Cardiac ventricle fibroblast (primary cell): ENCODE measurements at places on chromosomes 3 and 15. TPM values are rescaled to one million over a fixed set of nuclear protein-coding genes. Genes with fewer than 3 reads are reported as not detected.

CPEB1 gene
- total RNA-seq: 1.2 and 4.8 TPM in 2 replicates

MKRN2OS gene
- total RNA-seq: not detected in 2 replicates

EXD1 gene
- not detected in 2 replicates for total RNA-seq

ECE2 gene
- total RNA-seq: 0.12 TPM in 1 of 2 replicates, not detected in the other

PKM gene
- 934 and 982 TPM in 2 replicates for total RNA-seq

ZCWPW2 gene
- 0.68 and 0.94 TPM in 2 replicates for total RNA-seq

PIF1 gene
- 4.0 and 6.2 TPM in 2 replicates for total RNA-seq

EFCAB12 gene
- 0.24 TPM in 1 of 2 replicates, not detected in the other for total RNA-seq

SLC22A14 gene
- total RNA-seq: not detected in 2 replicates

CEMIP gene
- 70.2 and 73.9 TPM in 2 replicates for total RNA-seq

CHRD gene
- 1.0 and 2.2 TPM in 2 replicates for total RNA-seq

LEO1 gene
- total RNA-seq: 19.5 and 25.1 TPM in 2 replicates

DZIP3 gene
- 6.1 and 7.0 TPM in 2 replicates for total RNA-seq

RPP25 gene
- total RNA-seq: 15.1 and 15.2 TPM in 2 replicates

ANKRD34C gene
- total RNA-seq: not detected in 2 replicates

TRH gene
- total RNA-seq: not detected in 2 replicates

SCN11A gene
- total RNA-seq: 0.12 and 0.15 TPM in 2 replicates

HDAC11 gene
- 8.9 and 14.6 TPM in 2 replicates for total RNA-seq

FSD2 gene
- total RNA-seq: not detected in 2 replicates

SEMA6D gene
- 2.8 and 3.7 TPM in 2 replicates for total RNA-seq

MYH15 gene
- 0.10 TPM in 1 of 2 replicates, not detected in the other for total RNA-seq

GOLGA8G gene
- total RNA-seq: not detected in 2 replicates

CCDC66 gene
- 8.2 and 8.9 TPM in 2 replicates for total RNA-seq

DAPK2 gene
- total RNA-seq: 6.4 and 6.9 TPM in 2 replicates

HIGD2B gene
- not detected in 2 replicates for total RNA-seq

CEP70 gene
- 8.9 and 9.0 TPM in 2 replicates for total RNA-seq

CAPN3 gene
- 0.98 and 2.4 TPM in 2 replicates for total RNA-seq

ILDR1 gene
- total RNA-seq: not detected in 2 replicates

CHCHD6 gene
- 6.0 and 9.4 TPM in 2 replicates for total RNA-seq

MEX3B gene
- total RNA-seq: 3.0 and 3.4 TPM in 2 replicates

EPHB1 gene
- total RNA-seq: 0.06 and 0.15 TPM in 2 replicates

C2CD4A gene
- 0.05 and 0.06 TPM in 2 replicates for total RNA-seq

EPHA6 gene
- not detected in 2 replicates for total RNA-seq
